ENCODE measurements at places on chromosomes 2 and 18. TPM values are rescaled to one million over a fixed set of nuclear protein-coding genes. Genes with fewer than 3 reads are reported as not detected.

DNA sequence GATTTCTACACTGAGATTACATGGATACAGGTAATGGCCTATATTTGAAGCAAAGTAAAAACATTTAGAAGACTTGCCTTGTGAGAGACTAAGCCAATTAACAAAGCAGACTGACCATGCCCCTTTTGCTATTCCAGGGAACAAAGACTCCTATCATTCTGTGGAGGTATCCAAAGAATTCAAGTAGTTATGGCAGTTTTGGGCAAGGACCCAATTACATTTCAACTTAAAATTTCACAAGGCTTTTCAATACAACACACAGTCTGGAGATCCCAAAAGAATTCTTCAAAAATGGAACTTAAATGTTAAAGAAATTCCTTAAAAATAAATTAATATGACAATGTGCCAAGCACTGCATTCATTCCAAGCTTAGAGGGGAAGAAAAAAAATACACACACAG lies 109.2 kb upstream of the CHRNA1 start:
- H3K27me3 ChIP-seq, result no peaks in the 10 kb centered on the region
- no peaks in the 10 kb centered on the region for H3K4me1 ChIP-seq
- no peaks in the 10 kb centered on the region for H3K36me3 ChIP-seq

- H3K27ac ChIP-seq, result no peak overlapping the region
- no peaks in the 10 kb centered on the region for H3K36me3 ChIP-seq
- peaks cover 14% of the 10 kb centered on the region for H3K27me3 ChIP-seq
- no peaks in the 10 kb centered on the region for H3K4me1 ChIP-seq
Observed at GRCh38 chr2:235270956-235271355, 222.9 kb upstream of the AGAP1 start.

DNA sequence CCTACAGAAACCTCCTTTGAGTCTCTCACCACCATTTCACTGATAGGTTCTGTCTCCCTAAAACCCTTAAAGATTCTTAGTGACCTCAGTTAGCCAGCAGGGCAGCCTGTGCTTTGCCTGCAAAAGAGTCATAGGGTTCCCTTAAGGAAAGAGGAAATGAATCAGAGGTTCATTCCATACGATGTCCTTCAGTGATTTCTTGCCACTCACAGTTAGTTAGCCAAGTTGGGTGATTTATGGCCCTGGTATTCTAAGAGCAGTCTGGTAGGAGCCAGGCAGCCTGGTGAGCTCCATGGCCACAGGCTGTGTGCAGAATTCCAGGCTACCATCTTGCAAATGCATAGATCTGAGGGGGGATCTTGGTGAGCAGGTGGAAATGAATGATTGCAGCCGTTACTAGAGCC lies 18.7 kb upstream of the CCBE1 start:
- peak; percentile 70 for DNase-seq
- no peak overlapping the region for H3K4me3 ChIP-seq
- H3K36me3 ChIP-seq, result no peaks in the 10 kb centered on the region
- no peak overlapping the region for H3K27ac ChIP-seq
- no peaks in the 10 kb centered on the region for H3K4me1 ChIP-seq
- no peaks in the 10 kb centered on the region for H3K27me3 ChIP-seq

Gene UBXN4
- 83.7 TPM for total RNA-seq
